ENCODE measurements at places on chromosomes 2 and 18.

DNA sequence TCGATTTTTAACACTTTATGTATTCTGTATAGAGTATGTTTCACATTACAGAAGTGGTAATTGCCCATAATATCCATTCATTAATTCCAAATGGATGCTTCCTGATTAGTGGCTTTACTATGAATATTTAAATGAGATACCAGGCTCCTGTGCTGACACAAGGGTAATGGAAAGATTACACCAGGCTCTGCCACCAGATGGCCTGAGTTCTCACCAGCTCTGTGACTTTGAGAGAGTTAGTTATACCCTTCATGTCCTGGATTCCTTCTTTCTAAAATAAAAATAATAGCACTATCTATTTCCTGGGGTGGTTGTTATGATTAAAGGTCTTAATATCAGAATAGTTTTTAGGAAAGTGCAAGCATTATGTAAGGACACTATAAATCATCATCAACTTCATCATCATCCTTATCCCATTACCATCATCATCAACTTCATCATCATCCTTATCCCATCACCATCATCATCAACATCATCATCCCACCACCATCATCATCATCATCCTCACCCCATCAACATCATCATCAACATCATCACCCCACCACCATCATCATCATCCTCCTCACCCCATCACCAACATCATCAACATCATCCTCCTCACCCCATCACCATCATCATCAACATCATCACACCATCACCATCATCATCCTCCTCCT lies 151.8 kb downstream of the DNER start:
- no peak for DNase-seq

GRCh38 chr18:21054252-21054821 lies 57.3 kb downstream of the ROCK1 start:
- no peak for DNase-seq

DNA sequence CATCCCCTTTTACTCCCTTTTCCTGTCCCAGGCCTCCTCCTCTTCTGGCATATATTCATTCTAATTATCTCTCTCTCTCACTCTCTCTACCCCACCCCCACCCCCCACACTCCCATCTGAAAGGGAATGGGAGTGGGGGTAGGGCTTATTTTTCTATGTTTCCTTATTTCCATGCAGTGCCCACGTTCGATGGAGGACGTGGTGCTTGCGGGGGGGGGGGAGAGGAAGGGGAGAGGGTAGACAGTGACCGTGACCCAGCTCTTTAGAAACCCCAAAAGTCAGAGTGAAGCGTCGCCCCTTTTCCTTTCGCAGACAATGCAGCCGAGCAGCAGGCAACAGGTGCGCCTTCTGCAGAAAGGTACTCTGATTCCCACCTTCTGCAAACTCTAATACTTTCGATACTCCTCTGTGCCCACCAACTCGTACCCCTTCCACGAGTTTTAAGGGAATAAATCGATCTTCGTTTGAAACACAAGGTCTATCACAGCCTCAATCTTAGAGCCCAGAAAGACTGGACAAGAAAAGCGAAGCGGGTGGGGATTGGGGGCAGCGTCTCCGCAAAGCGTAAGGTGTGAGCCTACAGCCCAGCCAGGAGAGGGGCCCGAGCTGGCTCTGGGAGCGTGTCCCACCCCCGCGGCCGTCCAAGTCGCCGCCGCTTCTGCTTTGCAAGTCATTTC lies 891 bp upstream of the NR4A2 start:
- no peak for DNase-seq

- no peak for DNase-seq
These were observed 13.6 kb downstream of the ASAP2 start for GRCh38 chr2:9220201-9220600.

- DNase-seq: no peak
These were observed 123.3 kb upstream of the SH3BP4 start for GRCh38 chr2:234828382-234829073.

DNA sequence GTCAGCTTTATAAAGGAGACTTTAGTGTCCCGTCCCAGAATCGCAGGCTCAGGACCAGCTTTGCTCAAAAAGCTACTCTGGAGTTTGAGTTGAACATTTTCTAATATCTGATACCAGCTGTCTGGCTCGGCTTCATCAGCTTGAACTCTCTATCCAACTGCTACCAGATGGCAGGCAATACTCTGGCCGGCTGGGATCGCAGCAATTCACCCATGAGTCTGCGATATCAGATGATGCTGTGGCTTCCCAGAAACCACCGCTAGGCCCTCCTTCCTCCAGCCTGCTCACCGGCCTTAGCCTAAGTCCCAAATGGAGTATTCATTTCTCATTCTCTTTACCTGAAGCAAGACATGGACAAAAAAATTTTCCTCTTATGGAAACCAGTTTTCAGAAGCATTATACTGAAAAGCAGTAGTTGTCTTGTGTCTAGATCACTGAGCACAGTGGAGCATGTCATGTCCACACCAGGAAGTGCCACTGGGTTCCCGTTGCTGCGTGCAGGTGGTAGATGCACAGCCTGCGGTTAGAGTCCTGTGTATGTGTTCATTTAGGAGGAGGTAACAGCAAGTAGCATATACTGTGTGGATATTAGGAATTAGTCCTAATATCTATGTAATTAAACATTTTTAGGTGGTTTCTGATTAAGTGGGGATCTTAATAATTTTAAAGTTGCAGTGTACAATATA lies 162.0 kb upstream of the SOX11 start:
- DNase-seq: no peak

DNA sequence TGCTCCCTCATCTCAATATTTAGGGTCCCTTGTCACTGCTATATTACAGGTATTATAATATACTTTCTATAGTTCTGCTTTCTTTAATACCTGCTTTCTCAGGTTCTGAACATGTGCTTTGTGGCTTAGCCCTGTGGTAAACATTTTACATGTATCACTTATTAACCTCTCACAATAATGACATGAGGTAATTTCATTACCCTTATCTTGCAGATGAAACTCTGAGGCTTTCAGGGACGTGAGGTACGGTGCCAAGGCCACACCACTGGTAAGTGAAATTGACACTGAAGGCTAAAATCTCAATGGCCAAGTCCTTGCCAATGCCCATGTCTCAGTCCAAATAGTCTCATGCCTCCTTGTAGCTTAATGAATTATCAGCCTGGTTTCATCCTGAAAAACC lies 21.7 kb downstream of the LINC00305 start:
- DNase-seq: no peak

DNA sequence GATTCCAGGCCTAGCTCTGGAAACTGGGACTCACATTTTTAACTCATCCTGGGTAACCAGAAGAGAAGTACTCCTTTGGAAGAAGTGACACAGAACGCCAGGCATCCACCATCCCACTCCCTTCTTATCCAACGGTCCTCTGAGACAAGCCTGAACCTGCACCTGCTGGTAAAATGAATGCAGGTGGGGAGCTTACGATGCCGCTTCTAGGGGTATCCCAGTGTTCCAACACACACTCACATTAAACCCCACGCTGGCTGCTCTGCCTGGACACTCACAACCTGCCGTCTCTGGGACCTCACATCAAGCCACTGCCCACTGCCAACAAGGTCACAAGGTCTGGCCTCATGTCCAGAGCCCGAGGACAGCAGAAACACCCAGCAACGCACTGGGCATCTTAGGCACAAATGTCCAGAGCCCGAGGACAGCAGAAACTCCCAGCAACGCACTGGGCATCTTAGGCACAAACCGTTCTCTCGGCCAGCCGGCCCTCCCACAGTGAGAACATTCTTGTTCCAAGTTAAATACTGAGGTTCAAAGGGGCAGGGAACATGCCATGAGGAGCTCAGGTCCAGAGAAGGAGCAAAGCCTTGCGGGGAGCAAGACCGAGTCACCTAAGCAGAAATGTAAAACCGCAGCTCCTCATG lies 9.9 kb downstream of the SLC66A2 start:
- no peak for DNase-seq

DNA sequence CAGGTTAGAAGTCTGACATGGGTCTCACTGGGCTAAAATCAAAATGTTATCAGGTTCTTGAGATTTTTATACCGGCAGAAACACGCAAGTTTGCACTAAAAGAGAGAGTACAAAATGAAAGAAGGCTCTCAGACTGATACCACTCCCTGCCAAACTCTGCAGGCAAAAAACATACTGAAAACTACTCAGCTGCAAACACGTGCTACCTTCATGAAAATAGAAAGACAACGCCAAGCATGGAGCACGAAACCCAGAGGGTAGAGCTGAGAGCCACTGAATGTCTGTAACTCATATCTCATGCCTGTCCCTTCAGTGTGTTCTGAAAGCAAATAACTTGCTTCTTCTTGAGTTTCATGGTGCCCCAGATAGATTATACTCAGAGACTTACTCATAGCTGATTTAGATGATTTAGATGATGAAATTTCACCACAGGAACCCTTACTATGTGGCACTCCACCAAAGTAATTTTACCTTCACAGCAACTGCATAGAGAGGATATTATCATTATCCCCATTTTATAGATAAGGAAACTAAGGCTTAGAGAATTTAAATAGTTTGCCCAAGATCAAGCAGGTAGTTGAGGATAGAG lies 313.0 kb upstream of the SLC39A10 start:
- no peak for DNase-seq

DNA sequence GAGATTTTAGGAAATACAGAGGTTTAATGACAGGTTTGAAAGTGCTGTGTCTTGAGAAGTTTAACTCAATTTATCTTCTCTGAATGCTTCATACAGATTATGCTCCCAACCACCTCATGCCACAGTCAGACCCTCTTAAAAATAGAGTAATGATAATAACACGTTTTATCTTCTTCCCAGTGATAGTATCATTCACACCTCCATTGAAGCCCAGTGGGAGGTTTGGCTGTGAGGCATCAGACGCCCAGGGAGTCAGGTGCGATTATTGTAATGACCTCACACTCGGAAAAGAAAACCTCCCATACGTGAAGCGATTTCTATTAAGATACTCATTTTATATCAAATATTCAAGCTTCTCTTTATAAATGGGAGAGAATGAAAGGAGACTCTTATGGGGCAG lies 366.3 kb downstream of the SETBP1 start:
- DNase-seq: no peak

GRCh38 chr2:134391751-134392160 lies 137.9 kb downstream of the MGAT5 start:
- DNase-seq: no peak

GRCh38 chr2:41722668-41723369 lies 325.0 kb upstream of the PKDCC start:
- DNase-seq: no peak

- DNase-seq: no peak
These were observed 2.4 kb upstream of the SP9 start for GRCh38 chr2:174332217-174332963.

DNA sequence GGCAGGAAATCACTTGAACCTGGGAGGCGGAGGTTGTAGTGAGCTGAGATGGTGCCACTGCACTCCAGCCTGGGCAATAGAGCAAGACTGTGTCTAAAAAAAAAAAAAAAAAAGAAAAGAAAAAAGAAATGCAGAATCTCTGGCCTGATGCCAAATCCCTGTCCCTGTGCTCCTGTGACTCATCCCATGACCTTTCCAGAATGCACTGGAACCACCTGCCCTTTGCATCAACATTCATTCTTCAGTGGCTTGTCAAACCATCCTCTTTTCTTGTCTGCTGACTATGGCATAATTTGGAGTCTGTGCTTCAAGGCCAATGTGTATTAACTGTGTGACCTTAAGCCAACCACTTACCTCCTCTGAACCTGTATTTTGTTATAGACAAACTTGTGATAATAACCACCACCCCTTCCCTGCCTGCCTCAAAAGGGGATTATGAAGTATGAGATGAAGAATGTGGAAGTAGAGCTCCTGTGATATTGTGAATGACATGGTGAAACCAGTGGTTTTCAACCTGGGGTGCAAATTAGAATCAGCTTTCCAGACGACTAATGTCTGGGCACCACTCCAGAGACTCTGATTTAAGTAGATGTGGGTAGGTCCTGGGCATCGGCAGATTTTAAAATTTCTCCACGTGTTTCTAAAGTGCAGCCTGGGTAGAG lies 189.3 kb downstream of the CLIP4 start:
- no peak for DNase-seq

- no peak for DNase-seq
These were observed 25.9 kb downstream of the HS1BP3 start for GRCh38 chr2:20624884-20625485.

GRCh38 chr2:188204824-188205223 lies 86.8 kb upstream of the GULP1 start:
- no peak for DNase-seq

DNA sequence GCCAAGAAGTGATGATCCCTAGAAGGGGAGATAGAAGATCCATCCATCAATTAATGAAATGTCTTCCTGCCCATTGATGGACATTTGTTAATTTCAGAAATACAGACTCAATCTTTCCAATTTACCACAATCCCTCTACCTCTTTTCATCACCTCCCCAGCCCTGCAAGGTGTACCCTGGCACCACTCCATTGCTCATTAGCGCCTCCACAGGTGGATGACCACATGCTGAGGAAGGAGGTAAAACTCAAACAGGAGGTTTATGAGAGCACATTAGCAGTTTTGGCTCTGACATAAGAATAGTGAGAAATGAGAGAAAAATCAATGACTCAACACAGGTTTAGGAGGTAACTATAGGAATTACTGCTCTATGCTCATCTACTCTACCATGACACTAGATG lies 208.0 kb downstream of the C1D start:
- DNase-seq: no peak

- DNase-seq: no peak
These were observed 8.1 kb upstream of the MTX2 start for GRCh38 chr2:176261136-176261535.

GRCh38 chr2:199490049-199490448 lies 32.3 kb upstream of the SATB2 start:
- DNase-seq: no peak

- DNase-seq: no peak
These were observed 183.6 kb upstream of the GLI2 start for GRCh38 chr2:120552079-120552478.

GRCh38 chr18:63157293-63158011 lies 162.1 kb downstream of the BCL2 start:
- DNase-seq: no peak

GRCh38 chr2:143034292-143035074 lies 94.7 kb upstream of the ARHGAP15 start:
- DNase-seq: peak; percentile 26

GRCh38 chr18:9951022-9951859 lies 37.4 kb downstream of the VAPA start:
- DNase-seq: no peak

DNA sequence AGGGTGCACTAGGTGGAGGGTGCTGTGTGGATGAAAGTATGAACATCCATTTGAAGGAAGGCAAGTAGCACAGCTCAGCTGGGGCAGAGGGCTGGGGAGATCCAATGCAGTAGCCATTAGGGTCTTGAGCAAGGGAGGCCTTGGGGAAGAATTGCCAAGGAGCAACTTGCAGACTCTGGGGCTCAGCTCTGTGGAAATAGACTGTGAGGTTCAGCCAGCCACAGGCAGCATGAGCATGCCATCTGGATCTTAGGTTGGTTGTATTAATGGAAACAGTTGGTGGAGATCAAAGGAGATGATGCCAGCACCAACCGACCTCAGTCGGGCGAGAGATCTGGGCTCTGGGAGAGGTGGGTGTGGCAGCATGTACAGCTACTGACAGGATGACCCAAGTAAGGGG lies 5.6 kb downstream of the ZAP70 start:
- no peak for DNase-seq

DNA sequence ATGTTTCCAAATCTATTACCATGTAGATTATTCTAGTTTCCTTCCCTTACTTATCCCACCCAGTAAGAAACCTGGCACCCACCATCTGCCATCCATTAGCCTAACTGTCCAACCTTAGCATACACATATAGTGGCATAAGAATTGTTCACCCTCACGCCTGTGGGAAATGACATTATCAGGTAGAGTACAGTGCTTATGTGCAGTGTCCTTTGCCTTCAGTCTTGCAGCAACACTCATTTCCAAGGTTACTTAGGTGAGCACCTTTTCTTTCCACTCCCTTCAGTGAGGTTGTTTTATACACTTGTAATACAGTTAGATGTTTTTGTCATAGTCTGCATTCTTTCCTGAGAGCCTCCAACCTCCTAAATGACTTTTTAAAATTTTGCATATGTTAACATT lies 18.1 kb downstream of the AQP12B start:
- no peak for DNase-seq
